Stimulated activated CD8-positive, alpha-beta memory T cell treated with anti-CD3 and anti-CD28 coated beads, Interleukin-2, amount 100 ng/mL, for 1 hour (primary cell): ENCODE measurements at places on chromosomes 4 and X.

DNA sequence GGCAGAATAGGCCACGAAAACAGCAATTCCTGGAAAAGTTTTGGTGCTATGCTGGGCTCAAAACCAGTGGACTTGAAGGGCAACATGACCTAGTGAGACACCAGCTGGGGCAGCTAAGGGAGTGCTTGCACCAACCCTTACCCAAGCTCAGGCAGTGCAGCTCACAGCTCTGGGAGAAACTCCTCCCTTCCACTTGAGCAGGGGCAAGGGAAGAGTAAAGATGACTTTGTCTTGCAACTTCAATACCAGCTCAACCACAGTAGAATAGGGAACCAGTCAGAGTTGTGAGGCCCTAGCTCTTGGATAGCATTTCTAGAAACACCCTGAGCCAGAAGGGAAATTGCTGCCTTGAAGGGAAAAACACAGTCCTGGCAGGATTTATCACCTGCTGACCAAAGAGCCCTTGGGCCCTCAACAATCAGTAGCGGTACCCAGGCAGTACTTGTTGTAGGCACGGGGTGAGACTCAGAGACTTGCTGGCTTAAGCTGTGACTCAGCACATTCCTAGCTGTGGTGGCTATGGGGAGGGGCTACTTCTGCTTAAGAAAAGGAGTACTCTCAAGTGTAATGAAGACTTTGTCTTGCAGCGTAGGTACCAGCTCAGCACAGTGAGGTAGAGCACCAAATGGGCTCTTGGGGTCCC lies 19.7 kb upstream of the ABCG2 start:
- no peak for DNase-seq

GRCh38 chr4:189187531-189188052 lies 753.1 kb upstream of the FRG1 start:
- DNase-seq = no peak

DNA sequence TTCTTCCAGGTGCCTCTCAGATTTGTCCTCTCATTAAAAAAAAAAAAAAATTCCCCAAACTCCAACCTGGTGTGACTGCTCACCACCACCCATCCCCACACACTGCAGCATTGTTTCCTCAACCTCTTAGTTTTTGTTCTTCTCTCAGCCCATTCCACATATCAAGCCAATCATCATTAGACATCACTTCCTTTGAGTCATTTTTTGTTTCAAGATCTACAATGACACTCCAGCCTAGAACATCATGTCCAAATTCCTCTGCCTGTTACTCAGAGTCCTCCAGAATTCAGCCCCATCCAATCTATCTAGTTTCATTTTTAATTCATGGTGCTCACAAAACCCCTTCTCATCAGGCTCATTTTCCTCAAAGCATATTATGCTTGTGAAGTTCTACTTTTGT lies 262.5 kb upstream of the TEX13A start:
- no peak for DNase-seq

DNA sequence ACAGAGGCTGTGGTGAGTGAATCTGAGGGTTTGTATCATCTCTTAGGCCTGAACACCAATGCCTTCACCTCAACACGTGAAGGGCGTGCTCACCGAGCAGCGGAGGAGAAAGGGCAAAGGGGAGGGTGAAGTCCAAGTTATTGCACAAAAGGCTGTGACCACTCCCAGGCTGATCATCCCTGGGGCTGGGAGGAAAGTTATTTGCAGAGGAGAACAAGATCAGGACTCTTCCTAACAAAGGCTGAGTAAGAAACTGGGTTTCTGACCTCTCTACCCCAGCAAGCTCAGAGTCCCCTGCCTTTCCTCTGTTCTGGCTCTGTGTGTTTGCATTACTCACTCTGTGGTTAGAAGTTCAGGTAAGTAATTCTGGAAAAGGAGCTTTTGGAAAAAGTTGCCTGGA lies 366.3 kb upstream of the CXorf51A start:
- DNase-seq = no peak

DNA sequence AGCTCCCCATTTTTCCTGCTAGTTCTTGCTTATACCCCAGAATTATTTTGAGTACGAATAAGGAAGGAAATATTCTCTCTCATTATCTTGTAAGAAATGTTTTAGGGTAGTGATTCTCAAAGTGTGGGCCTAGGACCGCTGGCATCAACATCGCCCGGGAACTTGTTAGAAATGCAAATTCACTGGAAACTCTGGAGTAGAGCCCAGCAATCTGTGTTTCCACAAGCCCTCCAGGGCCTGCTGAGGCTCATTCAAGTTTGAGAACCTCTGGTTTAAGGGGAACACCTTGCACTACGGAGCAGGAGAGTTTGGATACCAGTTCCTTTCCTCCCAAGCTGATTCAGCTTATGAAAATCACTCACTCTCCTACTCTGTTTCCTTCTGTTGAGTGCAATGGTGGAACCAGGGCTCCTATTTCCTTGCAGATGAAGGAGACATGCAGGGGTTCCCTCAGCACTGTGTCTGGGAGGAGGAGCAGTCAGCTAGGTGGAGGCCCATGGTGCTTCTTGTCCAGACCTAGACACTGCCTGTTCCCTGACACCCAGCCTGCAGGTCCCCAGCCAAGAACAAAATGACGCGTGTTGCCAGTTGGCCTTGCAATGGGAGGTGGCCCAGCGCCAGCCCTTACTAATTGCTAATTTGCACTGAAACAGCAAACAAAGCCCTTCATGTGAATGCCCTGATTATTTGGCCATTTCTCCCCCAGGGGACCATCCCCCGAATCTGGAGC lies 68.5 kb downstream of the CYTL1 start:
- no peak for DNase-seq

GRCh38 chrX:129875669-129876068 lies 30.3 kb upstream of the UTP14A start:
- no peak for DNase-seq

DNA sequence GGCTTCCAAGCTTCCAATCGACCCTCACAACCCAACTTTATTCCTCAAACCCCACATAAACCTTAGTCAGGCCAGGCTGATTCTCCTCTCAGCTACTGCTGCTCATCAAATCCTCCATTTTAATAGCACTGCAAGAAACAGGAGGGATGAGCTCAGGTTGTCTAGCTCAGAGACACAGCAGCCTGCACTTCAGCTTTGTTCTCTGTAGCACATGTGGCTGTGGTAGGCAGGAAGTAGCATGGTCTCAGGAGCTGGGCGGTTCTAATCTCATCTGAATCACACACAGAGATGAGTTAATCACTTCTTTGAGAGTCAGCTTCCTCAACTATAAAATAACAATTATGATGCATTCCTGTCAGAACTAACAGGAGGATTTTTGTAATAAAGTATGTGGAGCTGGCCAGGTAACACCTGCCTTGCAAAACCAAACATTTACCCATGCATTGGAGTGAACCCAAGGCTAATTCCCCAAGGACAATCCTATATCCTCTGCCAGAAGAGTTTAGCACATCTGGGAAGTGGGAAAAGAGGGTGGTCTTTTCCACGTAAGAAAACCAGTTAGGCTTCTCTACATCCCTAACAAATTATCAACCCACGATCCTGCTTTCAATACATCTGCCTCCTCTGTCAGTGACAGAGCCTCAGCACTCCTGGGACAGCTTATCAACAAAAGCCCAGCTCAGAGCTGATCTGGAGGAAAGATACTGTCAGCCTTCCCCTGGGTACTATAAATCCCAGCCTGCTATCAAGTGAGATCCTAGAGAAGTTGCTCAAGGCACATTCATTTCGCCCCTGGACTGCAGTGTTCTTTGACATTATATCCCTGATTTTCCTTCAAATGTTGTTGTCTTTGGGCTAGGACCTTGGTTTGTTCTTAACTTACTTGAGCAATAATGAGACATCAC lies 32.8 kb downstream of the ELOVL6 start:
- peak; percentile 21 for DNase-seq

DNA sequence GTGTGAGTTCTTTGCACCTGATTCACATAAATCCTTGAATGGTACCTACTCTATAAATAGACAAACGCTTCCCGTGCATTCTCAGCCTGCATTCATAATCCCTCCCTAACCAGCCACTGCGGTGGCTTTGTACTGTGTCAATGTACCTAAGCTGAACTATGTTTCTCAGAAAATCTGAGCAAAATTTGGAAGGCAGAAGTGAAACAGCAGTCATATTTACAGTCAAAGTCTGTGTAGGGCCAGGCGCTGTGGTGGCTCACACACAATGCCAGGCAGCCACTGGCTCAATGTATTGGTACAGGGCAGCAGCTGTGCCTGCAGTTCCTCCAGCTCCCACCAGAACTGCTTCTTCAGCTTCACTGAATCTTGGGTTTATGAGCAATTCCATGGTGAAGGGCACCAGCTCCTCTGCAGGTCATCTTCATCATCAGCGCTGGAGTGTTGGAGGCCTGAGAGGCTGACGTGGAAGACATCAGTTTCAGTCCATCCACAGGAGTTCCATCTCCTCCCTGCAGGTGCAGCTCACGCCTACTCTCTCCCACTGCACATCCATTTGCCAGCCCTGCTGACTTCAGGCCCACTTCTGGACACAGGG lies 32.3 kb upstream of the IRF2 start:
- no peak for DNase-seq

GRCh38 chrX:74536832-74537371 lies 77.5 kb downstream of the RLIM start:
- DNase-seq = no peak

- DNase-seq = no peak
Observed at GRCh38 chrX:139538907-139539790, 8.6 kb downstream of the F9 start.

DNA sequence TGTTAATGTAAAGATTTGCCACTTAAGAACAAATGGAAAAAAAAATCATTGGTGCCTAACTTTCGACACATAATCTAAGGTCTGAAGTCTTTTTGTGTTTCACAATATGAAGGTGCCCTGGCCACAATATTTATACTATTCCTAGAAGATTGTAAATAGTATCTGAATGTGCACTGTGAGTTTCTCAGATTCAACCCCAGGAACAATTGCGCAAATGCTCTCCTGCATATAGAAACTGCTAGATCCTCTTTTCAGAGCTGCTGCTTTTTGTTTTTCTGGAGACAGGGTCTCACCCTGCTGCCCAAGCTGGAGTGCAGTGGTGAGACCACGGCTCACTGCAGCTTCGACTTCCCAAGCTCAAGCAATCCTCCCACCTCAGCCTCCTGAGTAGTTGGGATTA lies 480.1 kb upstream of the FTHL17 start:
- no peak for DNase-seq

- no peak for DNase-seq
Observed at GRCh38 chr4:54726907-54727306, 69.2 kb downstream of the KIT start.

DNA sequence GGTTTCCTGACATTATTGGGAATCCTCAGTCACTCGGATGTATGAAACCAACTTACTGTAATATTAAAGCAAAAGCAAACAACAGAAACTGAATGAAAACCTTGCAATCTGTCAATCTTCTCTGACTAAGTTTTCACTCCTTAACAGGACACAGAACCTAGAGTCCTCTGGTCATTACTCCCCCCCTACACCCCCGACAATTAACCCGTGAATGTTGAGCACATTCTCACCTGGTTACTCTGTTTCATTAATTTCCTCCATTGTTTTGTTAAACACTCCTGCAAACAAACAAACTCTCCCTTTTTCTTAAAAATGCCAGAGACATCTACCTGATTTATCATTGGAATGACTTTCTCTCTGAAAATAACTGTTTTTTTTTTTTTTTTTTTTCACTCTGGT lies 469.0 kb upstream of the PRKX start:
- DNase-seq = no peak

DNA sequence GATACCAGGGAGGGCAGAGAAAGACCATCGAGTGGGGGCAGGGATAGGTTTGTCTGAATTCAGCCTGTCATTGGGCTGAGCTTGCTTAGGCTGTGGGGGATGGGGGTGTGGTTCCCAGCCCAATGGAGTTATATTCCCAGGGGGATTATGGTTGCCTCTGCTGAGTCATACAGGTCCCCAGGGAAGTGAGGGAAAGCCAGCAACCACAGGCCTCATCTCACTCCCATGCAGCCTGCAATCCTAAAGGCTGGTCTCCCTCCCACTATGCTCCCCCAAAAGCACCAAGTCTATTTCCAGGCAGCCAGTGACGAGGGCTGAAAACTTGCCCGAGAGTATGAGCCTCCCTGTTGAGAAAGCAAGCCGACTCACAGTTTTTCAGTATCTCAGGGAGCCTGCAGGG lies 39.3 kb downstream of the AFM start:
- DNase-seq = no peak

DNA sequence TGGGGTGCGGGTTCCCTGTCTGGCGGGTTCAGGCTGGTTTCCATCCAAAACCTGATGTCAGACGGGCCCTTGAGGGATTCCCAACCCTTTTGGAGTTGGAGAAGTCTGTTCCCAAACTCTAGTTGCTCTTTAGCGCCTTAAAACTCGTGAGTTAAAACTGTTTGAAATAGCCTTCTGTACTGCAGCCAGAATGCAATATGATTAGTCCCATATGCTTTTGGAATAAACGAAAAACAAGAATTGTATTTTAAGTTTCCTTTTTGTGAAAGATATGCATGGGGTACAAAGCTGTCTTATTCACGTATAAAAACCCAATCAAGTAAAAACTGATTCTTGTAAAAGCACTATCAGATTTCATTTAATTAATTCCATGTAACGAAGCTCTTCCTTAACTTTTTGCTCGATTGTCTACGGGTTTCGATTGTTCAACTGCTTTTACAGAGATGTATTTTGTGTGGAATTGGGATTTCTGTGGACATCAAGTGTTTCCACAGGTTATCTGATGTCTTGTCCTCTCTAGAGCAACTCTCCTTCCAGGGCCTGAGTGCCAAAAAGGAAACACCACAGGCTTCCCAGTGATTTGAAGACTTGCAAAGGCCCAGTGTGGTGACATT lies 49.5 kb downstream of the CLDN34 start:
- DNase-seq = no peak

- no peak for DNase-seq
Observed at GRCh38 chr4:182700362-182701160, 216.6 kb downstream of the DCTD start.

DNA sequence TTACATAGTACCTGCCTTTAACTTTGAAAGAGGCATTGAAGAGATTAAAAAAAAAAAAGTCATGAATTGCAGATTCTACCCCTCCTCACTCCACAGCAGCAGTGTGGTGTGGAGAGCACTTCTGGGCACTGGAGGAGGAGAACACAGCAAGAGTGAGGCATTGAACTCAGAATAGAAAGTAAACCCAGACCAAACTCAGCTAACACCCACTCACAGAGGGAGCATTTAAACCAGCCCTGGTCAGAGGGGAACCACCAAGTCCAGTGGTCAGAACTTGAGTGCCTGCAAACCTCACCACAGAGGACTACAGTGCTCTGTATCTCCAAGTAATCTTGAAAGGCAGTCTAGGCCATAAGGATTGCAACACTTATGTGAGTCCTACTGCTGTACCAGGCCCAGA lies 15.6 kb upstream of the UGT2A1 start:
- no peak for DNase-seq

DNA sequence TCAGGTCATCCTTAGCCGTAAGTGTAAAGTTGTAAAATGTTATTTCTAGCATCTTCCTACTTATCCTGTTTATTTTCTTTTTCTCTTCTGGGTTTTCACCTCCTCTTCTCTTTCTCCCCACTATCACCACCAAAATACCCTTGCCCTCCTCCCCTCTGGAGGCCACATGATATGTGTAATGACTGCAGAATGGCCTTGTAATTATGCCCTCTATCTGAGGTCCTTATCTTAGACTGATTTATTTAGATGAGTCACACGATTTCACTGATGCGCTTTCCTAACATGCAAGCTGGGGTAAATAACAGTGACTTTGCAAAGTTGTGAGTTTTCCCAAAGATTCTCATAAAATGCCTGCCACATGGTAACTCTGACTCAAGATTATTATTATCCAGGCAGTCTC lies 231.8 kb upstream of the GPRIN3 start:
- no peak for DNase-seq
